Right renal pelvis (tissue), 4 donors: ENCODE measurements at places on chromosomes 1 and 21. TPM values are rescaled to one million over a fixed set of nuclear protein-coding genes. Genes with fewer than 3 reads are reported as not detected.

DNA sequence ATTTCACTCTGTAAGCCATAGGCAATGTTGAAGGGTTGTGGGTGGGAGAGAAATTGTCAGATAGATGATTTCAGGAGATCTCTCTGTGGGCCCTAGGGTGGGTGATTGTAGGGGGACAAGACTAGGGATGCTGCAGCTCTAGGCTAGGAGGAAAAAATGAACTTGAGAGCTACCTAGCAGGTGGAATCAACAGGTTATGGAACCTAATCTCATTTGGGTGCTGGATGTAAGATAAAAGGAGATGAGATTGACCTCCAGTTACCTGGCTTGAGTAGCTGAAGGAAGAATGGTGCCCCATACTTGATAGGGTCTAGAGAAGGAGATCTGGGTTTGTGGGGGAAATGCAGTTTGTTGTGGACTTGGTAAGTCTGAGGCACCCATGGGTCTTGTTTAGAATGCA is 396.5 kb downstream of the RRAGC start:
- no peak for DNase-seq

DNA sequence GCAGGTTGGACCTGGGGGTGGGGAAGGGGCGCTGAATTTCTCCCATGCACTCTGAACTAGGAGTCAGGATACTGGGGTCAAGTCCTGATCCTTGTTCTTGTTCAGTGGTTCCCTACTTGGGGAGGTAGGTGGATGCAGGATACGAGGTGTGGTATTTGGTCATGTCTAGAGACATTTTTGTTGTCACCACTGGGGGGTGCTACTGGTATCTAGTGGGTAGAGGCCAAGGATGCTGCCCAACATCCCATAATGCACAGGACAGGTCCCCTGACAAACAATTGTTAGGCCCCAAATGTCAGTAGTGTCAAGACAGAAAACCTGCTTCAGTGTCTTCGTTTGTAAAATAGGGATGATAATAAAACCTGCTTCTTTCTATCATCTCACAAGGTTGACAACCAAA is 259.0 kb upstream of the FOXD3 start:
- DNase-seq: no peak

SSR2 gene
- 388 TPM for polyA plus RNA-seq

DNA sequence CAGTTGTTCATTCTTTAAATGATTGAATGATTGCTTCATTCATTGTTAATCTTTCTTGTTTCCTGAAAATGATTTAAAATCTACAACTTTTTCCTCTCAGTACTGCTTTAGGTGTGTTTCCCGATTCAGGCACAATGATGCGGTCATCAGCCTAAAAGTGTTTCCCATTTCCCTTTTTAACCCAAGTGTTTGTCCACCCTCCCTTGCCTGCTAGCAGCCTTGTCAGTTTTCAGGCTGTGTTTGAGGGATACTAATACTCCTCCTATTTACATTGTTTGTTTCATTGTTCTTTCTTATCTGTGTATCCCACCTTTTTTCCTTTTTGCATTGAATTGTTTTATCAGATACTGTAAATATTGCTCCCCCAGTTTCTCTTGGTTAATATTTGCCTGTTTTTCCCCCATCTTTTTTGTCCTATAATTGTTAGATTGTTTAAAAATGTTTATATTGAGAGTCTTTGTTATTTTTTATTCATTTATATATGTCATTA is 131.1 kb downstream of the KIAA0319L start:
- DNase-seq: no peak
